ENCODE measurements at places on chromosomes 13 and 19.

GRCh38 chr13:29538652-29539040 is 56.8 kb downstream of the SLC7A1 start:
- no peak for DNase-seq

DNA sequence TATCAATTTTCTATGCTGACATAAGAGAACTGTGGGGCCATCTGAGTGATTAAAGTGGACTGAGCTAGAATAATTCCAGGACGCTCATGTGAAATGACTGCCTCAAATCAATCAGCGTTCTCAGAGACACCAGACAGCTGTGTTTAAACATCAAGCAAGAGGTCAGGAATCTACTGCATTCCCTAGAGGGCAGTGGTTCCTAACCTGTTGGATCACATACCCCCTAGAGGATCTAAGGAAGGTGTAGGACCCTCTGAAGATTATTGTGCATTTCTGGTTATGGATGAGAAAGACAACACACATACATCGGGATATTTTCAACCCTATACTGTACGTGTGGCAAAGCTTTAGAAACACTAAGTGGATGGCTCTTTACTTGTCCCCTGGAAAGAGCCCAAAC is 51.8 kb upstream of the FREM2 start:
- DNase-seq, result no peak

DNA sequence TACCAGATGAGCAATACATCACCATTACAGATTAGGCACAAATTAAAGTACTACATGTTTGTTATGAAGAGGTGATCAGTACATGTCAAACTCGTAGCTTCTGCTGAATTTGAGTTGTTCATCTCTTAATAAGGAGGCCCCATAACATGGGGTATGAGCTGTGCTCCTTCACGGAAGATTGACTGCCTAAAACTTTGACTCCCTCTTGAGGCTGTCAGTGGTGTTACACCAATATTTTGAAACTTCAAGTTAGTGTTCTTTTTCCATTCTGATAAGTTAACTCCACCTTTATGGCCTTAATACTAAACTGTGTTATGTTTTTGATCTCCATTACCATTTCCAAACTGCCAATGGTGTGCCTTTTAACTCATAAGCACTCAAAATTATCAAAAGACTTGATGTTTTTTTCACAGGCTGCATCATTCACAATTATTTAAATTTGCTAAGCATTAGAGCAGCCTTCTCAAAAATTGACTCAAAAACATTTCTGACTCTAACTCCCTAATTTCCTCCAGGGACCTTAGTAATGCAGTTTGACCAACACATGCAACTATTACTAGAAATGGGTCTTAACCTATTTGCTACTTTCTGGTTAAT is 1591.5 kb downstream of the PCDH9 start:
- DNase-seq, result no peak

- DNase-seq, result no peak
These were observed 3.7 kb downstream of the CDC34 start for GRCh38 chr19:535017-535835.

DNA sequence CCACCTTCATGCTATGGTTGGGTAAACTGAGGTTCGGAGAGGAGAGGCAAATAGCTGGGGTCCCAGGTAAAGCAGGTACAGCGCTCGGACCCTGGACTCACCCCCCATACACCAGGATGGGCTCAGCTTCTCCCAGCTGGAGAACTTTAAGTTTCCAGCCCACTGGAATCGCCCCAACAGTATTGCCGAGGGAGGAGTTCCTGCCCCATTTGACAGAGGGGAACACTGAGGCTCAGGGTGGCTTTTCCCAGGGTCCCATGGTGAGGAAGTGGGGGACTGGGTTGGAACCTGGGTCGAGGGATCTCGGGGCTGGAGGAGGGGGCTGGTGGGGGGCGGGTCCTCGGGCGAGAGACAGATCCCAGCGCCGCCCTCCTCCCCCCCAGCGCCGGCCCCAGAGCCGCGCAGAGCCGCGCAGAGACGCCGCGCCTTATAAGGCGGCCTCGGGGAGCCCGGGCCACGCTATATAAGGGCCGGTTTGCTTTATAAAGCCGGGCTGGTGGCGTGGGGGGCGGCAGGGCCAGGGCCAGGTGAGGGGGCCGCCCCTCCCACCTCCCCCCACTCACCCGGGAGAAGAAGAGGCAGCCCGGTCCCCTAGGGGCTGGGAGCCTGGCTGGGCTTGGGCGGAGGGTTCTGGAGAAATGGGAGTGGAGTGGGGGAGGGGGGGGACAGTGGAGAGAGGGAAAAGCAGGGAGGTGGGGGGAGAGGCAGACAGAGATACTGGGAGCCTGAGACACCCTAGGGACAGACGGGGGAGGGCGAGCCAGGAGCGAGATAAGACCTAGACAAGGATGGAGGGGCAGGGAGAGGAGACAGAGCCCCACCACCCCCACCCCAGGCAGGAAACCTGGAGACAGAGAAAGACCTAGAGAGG is 1.1 kb downstream of the CNN1 start:
- DNase-seq, result peak; percentile 56

- DNase-seq, result peak; percentile 94
These were observed 14.0 kb upstream of the TUBB4A start for GRCh38 chr19:6516018-6516658.

DNA sequence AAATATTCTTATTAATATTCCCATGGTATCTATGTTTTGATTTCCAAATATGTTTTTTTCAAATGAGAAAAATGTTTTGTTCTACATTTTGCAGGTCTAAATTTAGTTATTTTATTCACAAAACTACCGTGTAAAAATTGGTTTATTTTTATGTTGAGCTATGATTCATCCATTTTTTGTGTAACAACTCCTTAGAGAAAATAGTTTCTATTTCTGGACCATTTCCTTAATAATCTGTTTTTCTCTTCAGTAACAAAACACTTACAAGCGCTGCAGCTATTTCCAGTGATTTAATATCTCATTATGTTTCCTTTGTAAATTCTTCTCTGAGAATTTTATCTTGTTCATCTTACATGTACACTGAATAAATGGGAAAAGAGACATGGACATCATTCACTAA is 550.7 kb upstream of the SLITRK5 start:
- no peak for DNase-seq

- DNase-seq, result no peak
These were observed 37.3 kb upstream of the ALOX5AP start for GRCh38 chr13:30697996-30698401.

- no peak for DNase-seq
These were observed 266.3 kb downstream of the DNAJC15 start for GRCh38 chr13:43289470-43290255.

- DNase-seq, result no peak
These were observed 102.1 kb downstream of the VWA8 start for GRCh38 chr13:41858780-41859179.

- no peak for DNase-seq
These were observed 488.3 kb downstream of the FOXO1 start for GRCh38 chr13:40178130-40178529.

DNA sequence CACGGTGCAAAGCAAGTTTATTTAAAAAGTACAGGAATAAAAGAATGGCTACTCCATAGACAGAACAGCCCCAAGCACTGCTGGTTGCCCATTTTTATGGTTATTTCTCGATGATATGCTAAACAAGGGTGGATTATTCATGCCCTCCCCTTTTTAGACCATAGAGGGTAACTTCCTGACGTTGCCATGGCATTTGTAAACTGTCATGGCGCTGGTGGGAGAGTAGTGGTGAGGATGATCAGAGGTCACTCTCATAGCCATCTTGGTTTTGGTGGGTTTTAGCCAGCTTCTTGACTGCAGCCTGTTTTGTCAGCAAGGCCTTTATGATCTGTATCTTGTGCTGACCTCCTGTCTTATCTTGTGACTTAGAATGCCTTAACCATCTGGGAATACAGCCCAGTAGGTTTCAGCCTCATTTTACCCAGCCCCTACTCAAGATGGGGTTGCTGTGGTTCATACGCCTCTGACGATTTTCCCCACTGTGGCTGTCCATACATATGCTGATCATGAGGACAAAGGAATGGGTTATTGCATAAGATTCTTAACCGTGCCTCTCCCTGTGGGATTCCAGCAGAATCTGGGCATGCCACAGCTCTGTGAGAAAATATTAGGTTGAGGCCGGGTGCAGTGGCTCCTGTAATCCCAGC is 36.9 kb upstream of the ZNF507 start:
- peak; percentile 17 for DNase-seq

GRCh38 chr13:33874871-33875270 is 56.9 kb downstream of the RFC3 start:
- no peak for DNase-seq

DNA sequence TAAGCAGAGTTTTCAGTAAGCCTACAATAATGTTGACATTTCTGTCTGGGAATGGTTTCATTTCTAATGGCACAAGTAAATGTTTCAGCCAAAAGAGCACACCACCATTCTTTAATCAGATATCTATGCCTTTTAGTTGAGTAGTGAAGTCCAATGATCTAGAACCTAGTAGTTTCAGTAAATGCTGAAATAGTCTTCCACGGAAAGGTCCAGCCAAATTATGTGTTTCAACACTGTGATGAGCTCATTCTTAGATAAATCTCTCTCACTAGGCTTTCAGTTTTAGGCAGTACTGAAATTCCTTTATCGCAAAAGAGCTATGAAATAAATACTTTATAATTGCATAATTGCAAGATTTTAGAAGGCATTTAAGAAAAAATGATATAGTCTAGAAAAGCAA is 816.8 kb upstream of the PCDH9 start:
- no peak for DNase-seq

DNA sequence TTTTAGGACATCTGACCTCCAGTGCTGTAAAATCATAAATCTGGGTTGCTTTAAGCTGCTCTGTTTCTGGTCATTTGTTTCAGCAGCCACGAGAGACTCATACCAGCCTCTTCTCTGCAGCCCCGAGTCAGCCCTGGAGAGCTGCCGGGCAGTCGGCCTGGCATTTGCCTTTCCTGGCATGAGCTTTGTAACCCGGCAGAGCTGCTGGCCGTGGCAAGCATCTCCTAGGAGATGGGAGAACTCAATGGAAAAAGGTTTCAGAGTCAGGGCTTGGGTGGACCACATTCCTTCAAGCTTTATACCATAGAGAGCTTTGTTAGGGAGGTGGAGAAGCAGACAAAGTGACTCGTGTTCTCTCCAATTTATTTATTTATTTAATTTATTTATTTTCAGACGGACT is 21.6 kb upstream of the CCL25 start:
- no peak for DNase-seq

DNA sequence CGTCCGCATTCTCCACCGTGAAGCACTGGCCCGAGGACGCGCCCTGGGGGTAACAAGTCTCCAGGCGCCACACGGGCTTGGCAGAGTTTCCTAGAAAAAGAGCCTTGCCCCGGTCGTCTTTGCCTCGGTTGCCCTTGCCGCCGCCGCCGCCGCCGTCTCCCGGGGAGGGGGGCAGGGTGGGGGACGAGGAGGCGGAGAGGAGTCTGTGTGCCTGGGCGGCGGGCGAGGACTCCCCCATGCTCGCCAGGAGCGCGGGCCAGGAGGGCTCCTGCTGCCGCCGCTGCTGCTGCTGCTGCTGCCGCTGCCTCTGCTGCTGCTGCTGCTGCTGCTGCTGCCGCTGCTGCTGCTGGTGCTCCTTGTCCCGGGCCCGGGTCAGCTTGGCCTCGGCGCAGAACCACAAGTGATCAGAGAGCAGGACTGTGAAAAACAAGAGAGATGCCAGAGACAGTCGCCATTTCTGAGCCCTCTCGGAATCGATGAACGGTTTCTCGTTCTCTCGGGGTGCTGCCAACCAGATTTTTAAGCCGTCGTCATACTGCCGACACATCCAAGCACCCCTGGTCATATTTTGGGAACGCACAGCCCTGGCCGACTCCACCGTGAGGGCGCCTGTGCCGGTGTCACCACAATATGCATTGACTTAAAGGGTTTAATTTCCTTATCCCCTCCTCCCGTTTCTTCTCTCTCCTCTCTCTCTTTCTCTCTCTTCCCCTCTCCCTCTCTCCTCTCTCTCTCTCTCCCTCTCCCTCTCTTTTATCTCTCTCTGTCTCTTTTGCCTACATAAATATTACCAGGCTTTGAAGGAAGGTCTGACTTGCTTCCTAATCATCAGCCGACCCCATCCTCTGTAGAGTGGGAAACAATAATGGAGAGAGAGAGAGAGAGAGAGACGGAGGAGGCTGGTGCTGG is 349.1 kb downstream of the LIG4 start:
- DNase-seq, result peak; percentile 71

DNA sequence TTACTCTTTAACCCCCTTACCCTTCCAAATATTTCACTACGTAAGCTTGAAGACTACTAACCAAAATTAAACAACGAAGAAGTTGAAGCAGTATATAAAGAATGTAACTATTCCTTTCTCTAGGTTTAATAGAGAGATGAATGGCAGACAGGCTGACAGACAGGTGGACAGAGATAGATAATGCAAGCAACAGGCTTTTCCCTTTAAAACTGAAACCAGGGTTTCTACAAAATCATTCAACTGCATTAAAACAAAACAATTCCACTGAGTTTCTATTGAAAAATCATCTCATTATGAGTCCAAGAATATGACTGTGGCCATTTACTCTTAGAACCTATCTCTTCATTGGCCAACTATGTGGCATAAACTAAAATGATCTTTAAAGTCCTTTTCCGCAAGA is 15.2 kb downstream of the LNX2 start:
- DNase-seq, result no peak

DNA sequence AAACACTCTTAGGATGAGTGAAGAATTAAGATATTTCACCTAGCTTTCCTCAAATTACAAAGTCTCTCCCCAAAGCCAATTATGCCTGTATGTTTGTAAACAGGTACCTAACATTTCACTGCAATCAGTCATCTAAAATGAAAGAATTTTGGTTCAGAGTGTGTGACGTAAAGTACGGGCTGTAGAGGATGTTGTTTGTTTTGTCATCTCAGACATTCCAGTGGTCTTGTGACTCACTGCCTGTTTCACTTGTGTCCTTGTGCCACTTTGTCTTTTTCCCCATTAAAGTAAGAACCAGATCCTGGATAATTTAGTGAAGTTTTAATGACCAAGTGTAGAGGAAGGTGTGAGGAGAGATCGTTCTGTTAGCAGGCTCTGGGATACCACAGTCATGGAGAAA is 28.6 kb upstream of the EID2 start:
- no peak for DNase-seq

- peak; percentile 83 for DNase-seq
These were observed 2.9 kb upstream of the NRTN start for GRCh38 chr19:5801796-5802619.

DNA sequence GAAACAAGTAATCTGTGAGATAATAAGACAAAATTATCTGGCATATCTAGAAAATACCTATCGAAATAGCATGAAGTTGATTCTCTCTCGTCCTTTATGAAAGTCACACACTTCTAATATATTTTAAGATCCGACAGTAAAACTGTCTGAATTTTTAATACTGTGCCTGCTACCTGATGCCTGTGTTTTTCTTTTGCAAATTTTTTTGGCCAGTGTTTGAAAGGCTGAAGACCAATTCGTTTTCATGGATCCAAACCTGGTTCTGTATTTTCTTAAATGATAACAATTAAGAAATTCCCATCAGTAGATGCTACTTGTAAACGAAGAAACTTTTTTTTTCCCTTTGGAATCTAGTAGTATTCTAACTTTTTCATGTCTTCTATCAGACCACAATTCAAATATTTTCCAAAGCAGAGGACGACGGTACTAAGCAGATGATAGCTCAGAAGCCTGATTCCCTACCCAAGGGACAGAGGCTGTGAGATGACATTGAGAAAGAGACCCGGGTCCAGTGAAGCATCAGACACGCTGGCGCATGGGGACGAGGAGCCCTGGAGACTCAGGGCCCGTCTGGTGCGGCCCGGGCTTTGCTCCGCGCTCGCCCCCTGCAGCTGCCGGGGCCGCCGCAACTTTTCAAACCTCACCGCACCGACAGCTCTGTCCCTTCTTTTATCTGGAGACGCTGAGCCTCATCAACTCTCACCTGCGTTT is 49.5 kb upstream of the PABPC3 start:
- DNase-seq, result peak; percentile 68

All from ecto neural progenitor cell (in vitro differentiated cells).